ENCODE measurements at places on chromosomes 5 and 9.

GRCh38 chr9:129175515-129175824 is 2.6 kb downstream of the IER5L start:
- no peak for DNase-seq

GRCh38 chr5:138488481-138488945 is 23.2 kb downstream of the EGR1 start:
- DNase-seq = no peak

- no peak for DNase-seq
Observed at GRCh38 chr9:72384710-72385485, 19.9 kb upstream of the ZFAND5 start.

DNA sequence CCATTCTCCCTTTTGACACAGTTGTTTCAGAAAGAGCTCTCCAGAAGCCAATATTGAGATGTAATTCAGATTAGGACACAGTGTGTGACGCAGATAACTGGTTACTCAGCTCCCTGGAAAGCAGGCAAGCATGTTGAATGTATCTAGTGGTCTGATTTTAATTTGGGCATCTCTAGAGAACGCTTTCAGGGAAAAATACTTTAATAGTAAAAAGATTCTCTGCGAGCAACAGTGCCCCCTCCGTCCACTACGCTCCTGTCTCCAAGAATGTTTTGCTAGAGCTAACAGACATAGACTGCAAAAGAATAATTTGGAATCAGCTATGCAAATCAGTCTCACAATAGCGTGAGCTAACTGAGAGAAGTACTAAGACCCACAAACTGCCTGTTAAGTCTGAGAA is 23.3 kb downstream of the CFAP90 start:
- DNase-seq = no peak

DNA sequence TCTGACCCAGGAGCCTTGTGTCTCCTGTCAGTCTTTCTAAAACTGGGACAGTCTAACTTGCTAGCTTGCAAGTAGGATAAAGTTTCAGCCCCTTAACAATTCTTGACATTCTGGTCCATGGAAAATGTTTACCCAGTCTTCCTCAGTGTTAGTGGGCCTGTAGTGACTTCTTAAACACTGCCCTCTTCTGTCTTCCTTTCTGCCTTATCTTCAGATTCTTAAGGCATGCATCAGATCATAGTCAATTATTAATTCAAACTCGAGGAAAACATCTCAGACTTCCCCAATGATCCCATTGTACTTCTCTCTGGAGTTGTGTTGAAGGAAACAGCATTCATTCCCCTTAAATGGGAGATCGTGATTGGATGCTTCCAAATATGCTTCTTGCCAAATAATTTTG is 1199.8 kb downstream of the DTWD2 start:
- no peak for DNase-seq

DNA sequence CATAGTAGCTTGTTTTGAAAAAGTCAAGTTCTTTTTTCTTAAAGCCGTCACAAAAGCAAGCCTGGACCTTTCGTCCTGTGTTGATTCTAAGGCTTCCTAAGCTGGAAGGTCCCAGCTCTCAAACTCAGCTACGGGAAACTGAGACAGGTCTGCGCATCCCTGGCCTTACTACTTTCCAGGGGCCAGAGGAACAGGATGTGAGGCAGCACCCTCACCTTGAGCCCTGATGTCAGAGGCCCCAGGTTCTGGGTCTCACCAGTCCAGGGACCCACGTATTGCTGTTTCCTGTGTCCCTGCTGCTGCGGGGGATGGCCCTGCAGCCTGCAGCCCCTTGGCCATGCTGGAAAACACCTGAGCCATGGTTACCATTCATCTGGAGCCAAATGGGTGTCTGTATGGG is 123.9 kb downstream of the COL23A1 start:
- no peak for DNase-seq

DNA sequence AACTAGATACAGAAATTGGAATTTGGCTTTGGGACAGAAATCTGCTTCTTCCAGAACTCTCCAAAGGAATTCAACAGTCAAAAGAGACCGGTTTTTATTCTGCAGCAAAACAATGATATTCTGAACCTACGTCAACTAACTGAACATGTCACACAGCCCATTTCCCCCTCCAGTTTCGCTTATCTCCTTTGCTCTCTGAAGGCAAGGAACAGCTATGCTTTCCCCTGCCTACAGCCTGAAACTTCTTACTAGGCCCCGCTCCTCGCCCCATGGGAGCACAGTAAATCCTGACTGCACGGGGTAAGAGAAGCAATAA is 488 bp downstream of the SKIC3 start:
- DNase-seq = no peak

- DNase-seq = no peak
Observed at GRCh38 chr9:128552744-128553440, 505 bp downstream of the SPTAN1 start.

DNA sequence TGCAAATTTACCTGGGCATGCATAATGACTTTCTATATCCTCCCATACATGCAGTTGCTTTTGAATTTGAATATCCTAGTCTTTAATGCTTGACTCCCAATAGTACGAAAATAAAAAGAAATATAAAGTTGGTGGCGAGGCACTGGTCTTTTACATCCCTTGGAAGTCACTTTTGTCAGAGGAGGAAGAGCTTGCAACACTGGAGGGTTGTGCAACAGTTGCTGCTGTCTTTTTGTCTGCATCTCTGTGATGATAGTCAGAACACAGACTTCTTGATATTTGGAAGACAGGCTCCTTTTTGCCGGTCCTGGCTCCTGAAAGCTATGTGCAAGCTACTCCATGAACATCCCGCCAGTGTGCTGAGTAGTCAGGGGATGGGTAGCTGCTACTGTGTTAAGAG is 16.8 kb upstream of the SGCD start:
- DNase-seq = no peak

DNA sequence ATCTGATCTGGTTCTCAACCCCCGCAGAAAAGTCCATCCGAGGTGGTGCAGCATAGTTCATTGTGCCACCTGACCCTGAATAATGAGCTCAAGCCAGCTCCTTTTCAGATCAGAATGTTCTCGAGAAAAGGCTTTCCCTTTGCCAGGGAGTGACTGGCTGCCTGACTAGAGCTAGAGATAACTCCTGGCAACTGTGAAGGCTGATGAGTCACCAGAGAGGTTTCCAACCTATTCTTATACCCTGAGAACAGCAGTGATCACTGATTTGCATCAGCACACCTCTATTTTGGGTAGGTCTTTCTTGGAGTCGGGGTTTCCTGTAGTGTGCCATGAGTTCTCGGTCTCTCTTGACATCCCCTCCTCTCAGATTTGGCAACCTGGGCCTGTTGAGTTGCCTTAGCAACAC is 127.9 kb downstream of the PIK3R1 start:
- DNase-seq = peak; percentile 69

GRCh38 chr5:147796556-147797308 is 14.2 kb upstream of the JAKMIP2 start:
- no peak for DNase-seq

- DNase-seq = no peak
Observed at GRCh38 chr9:79477955-79478771, 93.6 kb upstream of the TLE4 start.
